Activated CD4-positive, alpha-beta T cell treated with anti-CD3 and anti-CD28 coated beads, Interleukin-10, Interleukin-2, amounts not matched to agents 100 ng/mL and 50 ng/mL, durations not matched to agents 16 hours and 8 hours (primary cell): ENCODE measurements at places on chromosomes 16 and 17.

GRCh38 chr16:62711797-62712196, 675.6 kb upstream of the CDH8 start:
- DNase-seq, result no peak

- no peak for DNase-seq
Observed at GRCh38 chr17:61555127-61555566, 35.9 kb downstream of the NACA2 start.

- peak; percentile 86 for DNase-seq
Observed at GRCh38 chr17:48593840-48594537, 410 bp upstream of the HOXB5 start.

GRCh38 chr17:77146882-77147281, 6.1 kb downstream of the SEC14L1 start:
- no peak for DNase-seq
